ENCODE measurements at places on chromosomes 7 and 10.

DNA sequence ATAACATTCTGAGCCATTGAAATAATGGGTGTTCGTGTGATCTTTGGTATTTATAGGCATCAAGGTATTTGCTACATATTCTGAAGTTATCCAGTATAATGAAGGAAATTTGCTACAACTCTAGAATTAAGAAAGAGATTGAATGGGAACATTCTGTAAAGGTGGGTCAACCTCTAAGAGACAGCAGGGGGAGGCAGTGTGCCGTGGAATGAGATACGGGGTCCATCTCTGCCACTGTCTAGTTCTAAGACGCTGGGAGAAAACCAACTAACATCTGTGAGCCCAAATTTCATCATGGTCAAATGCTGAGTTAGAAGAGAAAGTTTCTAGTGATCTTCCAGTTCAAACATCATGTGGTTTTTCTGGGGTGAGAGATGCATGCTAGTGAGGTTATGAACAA lies 368.9 kb downstream of the SORCS1 start:
- no peak for DNase-seq

- DNase-seq: no peak
Measured at GRCh38 chr7:41169317-41169716, 533.6 kb downstream of the INHBA start.

GRCh38 chr7:135763261-135763660 lies 14.6 kb upstream of the FAM180A start:
- no peak for DNase-seq

- DNase-seq: no peak
Measured at GRCh38 chr7:22403344-22403743, 46.4 kb upstream of the RAPGEF5 start.

DNA sequence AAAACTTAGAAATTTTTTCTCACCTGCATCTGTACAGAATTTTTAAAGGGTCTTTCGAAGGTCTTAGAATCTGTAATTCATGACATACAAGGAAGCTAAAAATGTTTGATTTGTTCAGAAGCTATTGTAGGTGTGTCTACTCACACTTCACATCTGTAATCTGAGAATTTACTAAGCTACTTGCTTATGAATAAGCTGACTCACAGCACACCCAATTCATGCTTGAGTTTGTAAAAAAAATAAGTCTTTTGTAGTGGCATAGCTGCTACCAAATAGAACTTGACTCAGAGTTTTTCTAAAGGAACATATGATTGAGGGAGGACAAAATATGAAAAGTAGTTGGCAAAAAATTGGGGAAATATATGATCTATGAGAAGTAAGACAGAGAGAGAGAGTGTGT lies 12.7 kb upstream of the AGR2 start:
- DNase-seq: no peak

DNA sequence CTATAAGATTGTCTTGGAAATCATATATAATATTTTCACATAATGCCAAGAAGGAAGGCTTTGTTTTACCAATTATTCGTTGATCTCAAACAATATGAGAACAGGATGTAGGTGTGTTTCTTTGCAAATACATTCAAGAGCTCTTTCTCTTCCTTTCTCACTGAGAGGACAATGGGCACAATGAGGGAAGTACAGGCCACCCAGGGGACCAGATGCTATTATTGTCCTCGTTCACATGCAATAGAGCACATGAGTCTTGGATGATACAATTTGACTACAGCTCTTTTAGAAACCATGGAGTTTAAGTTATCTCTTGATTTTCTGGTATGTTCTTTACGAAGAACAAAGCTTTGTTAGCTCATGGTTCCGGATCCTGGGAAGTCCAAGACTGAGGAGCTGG lies 323.7 kb upstream of the KLF6 start:
- DNase-seq: no peak

- DNase-seq: no peak
Measured at GRCh38 chr7:27922907-27923641, 183.1 kb downstream of the TAX1BP1 start.

GRCh38 chr10:49021685-49022084 lies 82.0 kb upstream of the LRRC18 start:
- DNase-seq: no peak

- no peak for DNase-seq
Measured at GRCh38 chr10:50857579-50857978, 27.8 kb downstream of the A1CF start.

- no peak for DNase-seq
Measured at GRCh38 chr7:135976312-135977006, 700 bp downstream of the MTPN start.

- no peak for DNase-seq
Measured at GRCh38 chr7:108291152-108291508, 161.0 kb upstream of the LAMB4 start.

GRCh38 chr7:126608339-126608776 lies 644.4 kb downstream of the GRM8 start:
- DNase-seq: no peak

DNA sequence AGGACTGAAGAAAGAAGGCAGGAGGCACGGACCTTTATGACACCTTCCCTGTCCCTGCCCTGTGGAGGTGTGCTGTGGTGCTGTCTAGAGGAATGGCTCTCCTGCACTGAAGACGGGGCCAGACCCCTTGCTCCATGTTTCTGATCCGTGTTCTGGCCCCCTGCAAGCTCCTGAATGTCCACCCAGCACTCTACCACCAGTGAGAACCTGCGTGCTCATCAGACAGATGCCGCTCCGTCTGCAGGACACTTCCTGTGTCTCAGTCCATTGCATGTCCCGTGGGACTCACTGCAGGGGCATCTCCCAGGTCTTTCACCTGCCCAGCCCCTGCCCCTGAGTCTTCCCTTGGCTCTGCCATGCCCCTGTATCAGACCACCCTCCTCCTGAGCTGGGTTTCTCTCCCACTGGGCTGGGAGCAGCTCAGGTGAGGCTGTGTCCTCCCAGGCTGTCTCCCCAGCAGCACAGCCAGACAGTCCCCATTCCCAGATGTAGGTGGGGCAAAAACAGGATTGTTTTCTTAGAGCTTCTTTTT lies 278.3 kb upstream of the ZNF32 start:
- DNase-seq: no peak

GRCh38 chr10:72754275-72755032 lies 62.5 kb downstream of the MCU start:
- no peak for DNase-seq

DNA sequence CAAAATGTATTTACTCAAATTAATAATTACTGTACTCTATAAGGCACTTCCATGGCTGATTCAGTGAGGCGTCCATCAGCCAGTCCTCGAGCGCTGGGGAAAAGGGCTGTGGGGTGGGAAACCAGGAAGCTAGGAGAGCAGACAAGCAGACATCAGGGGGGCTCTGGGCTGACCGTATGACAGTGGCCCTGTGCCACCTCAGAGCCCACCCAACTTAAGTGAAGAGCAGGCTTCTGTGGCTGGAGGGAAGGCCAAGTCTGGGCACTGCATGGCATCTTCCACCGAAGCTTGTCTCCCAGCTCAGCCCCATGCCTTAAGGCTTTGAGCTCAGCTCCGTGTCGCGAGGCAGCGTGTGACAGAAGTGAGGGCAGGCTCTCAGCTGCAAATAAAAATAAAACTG lies 464.5 kb upstream of the ZMIZ1 start:
- DNase-seq: no peak

GRCh38 chr7:25326501-25327156 lies 98.3 kb upstream of the NPVF start:
- no peak for DNase-seq

DNA sequence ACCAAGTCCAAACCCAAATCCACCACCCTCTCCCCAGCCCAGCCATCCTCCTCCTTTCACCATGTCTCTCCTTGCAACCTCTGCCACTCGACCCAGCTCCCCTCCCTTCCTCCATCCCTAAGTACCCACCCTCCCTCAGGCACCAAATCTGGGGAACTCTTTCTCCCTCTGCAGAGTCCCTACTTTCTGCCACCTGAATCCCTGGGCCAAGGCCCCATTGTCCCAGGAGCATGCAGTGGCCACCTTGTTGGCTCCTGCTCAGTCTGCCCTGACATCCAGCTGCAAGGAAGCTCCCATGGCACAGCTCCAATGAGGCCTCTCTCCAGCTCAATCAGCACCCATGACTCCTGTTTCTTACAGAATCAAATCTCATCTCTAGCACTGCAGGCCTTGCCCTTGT lies 5.5 kb upstream of the UNC5B start:
- DNase-seq: no peak

DNA sequence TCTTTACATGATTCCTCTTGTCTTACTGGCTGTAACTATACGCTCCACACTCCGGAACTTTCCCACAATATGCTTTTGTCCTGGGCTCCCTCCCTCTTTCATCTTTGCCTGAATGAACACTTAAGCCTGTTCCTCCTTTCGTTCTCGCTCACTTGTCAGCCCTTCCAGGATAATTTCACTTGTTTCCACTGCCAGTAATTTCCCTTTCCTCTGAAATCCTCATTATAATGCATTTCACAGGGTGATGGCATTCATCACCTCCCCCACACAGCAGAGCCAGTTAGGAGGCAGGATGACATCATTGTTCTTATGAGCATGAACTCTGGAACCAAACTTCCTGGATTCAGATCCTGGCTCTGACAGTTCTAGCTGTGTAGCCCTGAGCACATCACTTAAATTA lies 372.6 kb downstream of the GPR158 start:
- DNase-seq: no peak

- no peak for DNase-seq
Measured at GRCh38 chr10:46288601-46289206, 1.9 kb downstream of the ANTXRL start.

DNA sequence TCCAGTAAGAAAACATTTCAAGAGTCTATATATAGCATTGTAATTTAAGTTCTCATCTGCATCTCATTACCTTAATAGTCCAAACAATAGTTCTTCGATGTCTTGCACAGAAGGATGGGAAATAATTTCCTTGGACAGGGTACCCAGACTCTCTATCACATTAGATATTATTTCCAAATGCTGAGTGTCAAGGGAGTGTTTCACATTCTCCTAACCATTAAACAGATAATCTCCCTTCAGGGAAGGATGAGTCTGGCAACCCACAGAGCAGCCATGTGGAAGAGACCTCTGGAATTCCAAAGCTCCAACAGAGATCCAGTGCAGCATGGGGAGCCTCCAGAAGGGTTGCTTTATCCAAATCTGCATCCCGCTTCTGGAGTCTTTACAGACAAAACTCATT lies 89.6 kb downstream of the FZD1 start:
- DNase-seq: no peak

DNA sequence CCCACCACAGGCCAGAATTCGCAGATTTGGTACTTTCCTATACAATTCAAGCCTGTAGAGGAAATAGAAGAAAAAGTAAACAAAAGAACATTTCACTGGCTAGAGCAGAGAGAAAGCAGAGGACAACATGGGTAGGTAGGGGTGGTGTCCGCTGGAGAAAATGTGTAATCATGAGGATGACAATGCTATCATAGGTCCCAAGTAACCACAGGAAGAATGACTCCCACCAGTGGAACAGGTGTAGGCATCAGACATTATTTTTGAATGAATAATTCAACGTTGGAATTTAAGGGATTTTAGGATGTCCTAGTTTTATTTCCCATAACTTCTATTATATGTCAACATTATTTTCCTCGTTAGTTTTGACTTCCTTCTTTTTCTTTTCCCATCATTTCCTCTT lies 248.9 kb downstream of the DGKI start:
- no peak for DNase-seq

- DNase-seq: no peak
Measured at GRCh38 chr10:121069061-121069850, 218.1 kb downstream of the WDR11 start.

GRCh38 chr10:132960631-132961419 lies 18.5 kb upstream of the CFAP46 start:
- no peak for DNase-seq

- no peak for DNase-seq
Measured at GRCh38 chr7:92793656-92794205, 42.6 kb downstream of the CDK6 start.

- DNase-seq: no peak
Measured at GRCh38 chr10:13989616-13990015, 341.1 kb downstream of the FRMD4A start.

DNA sequence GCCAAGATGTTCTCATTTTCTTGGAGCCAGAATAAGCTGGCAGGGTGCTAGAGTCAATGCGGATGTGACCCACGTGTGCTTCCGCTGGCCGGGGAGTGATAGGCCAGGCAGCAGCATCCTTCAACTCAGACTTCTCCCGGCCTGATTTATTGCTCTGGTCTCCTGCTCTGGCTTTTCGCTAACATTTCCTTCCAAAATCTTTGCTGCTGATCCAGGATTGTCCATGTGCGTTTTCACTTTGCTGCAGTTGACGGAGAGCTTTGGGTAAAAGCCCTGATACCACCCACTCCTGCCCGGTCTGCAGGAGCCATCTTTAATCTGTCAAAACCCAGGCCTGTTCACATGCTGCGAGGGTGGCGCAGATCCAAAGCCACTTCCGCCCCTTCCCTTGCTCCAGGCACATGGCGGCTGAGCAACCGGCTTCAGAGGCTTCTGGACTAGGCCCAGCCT lies 106.8 kb downstream of the CYP26A1 start:
- no peak for DNase-seq

DNA sequence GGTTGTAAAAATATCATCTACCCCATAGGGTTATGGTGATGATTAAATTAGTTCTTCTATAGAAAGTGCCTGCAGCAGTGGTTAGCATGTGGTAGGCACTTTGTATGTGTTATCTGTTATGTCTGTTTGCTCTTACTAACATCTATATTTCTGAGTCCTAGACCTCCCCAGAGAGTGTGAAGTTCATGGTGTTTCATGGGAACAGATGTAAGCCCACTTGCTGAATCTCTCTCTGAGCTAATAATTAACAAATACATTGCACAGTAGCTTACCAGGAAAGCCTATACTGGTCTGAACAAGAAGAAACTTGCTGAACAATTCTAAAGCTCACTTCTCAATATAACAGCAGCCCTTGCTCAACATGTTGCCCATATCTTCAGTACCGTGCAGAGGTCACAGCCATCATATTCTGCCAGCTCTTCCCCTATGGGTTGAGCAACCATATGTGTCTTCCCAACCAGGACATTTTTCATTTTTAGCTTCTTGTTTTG lies 100.1 kb downstream of the NPSR1 start:
- no peak for DNase-seq

DNA sequence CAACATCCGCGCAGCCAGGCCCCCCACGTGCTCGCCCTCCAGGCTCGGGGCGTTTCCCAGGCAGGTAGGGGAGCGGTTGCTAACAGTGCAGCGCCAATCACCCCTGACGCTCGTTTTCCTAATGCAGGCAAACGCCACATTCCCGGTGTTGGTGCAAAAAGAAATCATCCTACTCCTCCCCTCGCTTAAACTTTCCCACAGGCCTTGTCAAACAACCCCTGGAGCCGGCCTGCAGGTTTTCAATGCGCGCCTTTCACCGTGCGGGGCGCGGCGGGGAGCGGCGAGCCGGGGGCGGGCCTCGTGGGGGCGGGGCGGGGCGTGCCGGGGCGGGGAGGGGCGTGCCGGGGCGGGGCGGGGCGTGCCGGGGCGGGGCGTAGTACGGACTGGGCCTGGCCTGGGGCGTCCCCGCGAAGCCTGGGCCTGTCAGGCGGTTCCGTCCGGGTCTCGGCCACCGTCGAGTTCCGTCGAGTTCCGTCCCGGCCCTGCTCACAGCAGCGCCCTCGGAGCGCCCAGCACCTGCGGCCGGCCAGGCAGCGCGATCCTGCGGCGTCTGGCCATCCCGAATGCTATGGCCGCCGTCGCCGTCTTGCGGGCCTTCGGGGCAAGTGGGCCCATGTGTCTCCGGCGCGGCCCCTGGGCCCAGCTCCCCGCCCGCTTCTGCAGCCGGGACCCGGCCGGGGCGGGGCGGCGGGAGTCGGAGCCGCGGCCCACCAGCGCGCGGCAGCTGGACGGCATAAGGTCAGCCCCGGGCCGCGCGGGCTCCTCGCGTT lies at the start of gene ECHDC3:
Gene ECHDC3, plus strand, starts transcription at position 374 of the 770 bp plus-strand sequence. Its CDS starts 195 bp downstream, at position 569.
- no peak for DNase-seq

Measured in NCI-H1417 treated with DMSO at 0.1 percent for 48 hours (cell line).